ENCODE measurements at places on chromosomes 5 and 9. TPM values are rescaled to one million over a fixed set of nuclear protein-coding genes. Genes with fewer than 3 reads are reported as not detected.

The XRCC4 gene
- total RNA-seq = 7.2 TPM

The TICAM2 gene
- total RNA-seq = 0.31 TPM

The PFN3 gene
- 1.6 TPM for total RNA-seq

The SPATA6L gene
- total RNA-seq = 13.8 TPM

The SV2C gene
- total RNA-seq = 1.9 TPM

The PLAA gene
- total RNA-seq = 45.7 TPM

The CCDC183 gene
- total RNA-seq = 6.3 TPM

Measured in parietal lobe (tissue), 2 donors.